ENCODE measurements at places on chromosomes 11 and 22.

DNA sequence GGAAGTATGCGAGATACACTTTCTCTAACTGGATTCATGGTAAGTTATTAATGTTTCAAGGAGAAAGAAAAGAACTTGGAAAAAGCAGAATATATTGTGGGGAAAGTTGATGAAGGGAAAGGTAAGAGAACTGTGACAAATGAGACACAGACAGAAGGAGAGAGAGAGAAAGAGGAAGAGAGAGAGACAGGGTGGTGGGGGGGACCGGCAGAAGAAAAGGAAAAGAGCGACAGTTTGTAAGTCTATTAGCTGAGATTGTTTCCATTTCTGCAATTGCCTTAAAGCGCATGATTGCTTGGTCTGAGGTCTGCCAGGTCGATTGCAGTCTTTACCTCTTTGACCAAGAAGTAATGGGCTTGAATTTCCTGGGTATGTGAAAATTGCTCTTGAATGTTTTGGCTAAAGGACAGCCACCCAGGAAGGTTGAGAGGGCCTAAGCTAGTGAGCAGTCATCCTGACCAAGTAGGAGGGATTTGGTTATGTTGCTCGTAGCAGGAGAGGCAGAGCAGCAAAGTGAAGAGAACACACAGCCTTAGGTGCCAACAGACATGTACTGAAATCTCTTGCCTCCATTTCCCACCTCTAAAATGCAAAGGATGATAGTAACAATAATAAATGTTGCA, 23.6 kb upstream of the TMA7B start:
- DNase-seq, result no peak

DNA sequence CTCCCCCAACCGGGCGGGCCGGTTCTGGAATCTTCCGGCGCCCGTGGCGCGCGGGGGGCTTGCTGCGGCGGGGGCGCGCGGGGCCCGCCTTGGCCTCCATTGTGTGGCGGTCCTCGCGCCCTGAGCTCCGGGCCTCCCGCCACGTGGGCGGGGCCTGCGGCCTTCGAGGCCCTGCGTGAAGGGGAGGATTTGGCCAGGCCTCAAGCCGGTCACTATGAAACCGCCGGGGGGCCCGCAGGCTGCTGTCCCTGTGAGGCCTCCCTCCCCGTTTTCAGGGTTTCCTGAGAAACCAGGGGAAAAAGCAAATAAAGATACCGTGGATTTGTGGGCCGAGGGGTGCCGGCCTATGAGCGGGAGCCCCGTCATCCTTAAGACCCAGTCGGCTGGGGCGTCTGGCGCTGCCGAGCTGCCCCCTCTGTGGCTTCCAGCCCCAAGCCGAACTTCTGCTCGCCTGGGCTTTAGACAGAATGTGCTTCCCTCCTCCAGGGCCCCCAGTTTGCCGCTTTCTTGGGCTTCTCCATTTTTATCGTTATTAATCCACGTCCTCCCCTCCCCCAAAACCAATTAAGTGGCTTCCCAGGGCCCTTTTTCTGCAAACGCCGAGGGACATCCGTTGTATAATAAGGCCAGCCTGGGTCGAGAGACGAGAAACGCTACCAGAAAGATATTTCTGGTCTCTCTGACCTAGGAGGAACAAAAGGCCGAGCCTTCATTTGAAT, 602 bp downstream of the EWSR1 start:
- DNase-seq, result peak; percentile 18

DNA sequence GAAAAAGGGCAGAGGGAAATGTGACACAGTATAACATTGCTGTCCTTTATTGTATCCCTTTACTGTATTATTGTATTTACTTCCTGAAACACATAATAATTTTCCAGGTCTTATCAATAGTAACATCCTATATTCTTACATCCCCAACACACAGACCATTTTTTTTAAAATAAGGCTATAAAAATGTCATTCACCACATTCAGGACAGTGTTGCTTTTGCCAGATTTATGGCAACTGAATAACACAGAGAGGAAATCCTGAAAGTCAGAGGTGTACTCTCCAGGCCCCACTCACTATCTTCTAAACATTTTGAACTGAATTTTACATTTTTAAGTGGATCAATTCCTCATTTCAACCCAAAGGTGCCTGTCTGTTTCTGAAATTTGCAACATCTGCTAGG, 104.8 kb upstream of the MTMR2 start:
- DNase-seq, result no peak

DNA sequence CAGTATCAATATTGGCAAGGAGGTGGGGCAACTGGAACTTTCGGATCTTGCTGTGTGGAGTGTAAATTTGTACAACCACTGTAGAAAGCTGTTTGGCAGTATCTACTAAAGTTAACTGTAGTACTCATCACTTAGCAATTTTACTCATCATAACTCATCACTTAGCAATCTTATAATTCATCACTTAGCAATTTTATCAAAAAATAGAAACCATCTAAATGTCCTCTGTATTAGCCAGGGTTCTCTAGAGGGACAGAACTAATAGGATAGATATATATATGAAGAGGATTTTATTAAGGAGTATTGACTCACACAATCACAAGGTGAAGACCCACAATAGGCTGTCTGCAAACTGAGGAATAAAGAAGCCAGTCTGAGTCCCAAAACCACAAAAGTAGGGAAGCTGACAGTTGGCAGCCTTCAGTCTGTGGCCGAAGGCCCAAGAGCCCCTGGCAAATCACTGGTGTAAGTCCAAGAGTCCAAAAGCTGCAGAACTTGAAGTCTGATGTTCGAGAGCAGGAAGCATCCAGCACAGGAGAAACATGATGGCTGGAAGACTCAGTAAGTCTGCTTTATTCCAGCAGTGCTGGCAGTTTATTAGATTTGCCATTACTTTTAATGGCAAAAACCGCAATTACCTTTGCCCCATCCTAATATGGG, 92.9 kb upstream of the USP47 start:
- DNase-seq, result no peak

DNA sequence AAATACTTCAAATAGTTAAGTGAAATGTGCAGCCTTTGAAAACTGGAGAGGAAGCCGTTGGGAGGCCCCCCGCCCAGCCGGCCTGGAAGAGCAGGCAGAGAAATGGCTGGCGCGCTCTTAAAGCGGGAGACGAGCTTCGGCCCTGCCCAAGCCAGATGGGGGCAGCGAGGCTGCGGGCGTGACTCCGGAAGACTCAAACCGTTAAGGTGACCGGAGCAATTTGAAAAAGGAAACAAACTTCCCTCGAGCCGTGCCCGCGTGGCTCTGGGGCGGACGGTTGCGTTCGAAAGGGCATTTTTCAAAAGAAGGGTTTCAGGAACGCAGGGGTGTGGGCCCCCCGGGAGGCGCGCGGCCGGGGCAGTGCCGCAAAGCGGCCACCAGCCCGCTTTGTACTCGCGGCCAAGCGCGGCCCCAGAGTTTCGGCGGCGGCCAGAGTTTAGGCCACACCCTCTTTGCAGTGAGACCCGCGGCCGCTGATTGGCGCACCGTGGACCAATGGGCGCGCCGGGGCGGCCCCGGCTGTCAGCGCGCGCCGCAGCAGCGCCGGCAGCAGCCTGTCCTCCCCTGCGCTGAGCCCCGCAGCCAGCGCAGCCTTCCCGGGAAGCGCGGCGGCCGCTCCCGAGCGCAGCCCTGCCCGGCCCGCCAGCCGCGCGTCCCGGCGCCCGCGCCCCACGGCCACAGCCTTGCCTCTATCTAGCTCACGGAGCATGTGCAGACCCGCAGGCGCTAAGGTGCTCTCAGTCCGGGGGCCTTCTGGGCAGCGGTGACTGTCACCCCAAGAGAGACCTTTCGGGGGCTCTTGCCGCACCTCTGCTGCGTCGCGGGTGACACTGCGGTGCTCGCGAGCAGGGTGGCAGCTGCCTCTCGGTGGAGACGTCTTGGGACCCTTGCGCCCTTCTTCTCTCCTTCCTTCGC, at the start of gene NAV2:
NAV2 (plus strand) TSS at position 557 of the 915 bp plus-strand sequence. CDS start 859 bp downstream, outside the sequence.
- peak; percentile 65 for DNase-seq

DNA sequence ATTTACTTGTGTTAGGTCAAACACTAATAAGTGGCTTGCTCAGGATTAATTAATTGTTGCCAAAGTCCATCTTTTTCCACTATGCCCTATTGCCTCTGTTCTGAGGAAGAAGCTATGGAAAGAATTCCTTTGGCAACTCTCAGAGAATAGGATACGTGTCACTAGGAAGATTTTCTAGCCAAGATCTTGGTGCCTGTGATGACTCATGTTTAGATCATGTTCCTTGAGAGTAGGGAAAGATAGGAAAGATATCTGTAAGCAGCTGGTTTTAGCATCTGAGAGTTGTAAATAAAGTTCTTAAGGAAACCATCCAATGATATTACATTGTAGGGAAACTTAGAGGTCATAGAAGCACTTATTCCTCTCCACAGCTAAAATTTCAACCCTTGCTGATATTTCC, 15.7 kb downstream of the SLN start:
- no peak for DNase-seq

DNA sequence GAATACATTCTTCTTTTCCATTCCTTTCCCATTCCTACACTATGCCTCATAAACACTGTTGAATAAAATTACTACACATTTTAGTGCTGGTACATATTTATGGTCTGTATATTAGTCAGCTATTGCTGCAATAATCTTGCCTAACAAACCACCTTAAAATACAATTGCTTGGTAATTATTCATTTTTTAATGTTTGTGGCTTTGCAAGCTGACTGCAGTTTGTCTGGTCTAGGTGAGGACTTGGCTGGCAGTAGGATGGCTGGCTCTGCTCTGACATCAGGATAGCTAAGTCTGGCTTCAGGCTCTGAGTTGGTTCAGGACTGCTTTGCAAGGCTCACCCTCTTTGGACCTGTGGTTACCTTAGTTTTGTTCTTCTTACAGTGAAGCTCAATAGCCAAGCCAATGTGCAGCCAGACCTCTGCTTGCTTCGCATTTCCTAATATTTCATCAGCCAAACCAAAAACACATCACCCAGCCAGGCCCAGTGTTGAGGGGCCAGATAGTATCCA, 913.4 kb upstream of the RAG2 start:
- DNase-seq, result no peak

- no peak for DNase-seq
Observed at GRCh38 chr22:24189249-24190158, 8.2 kb downstream of the SUSD2 start.

- no peak for DNase-seq
Observed at GRCh38 chr11:118618115-118618990, 10.9 kb downstream of the PHLDB1 start.

- DNase-seq, result no peak
Observed at GRCh38 chr11:76636826-76637460, 33.6 kb downstream of the LRRC32 start.

GRCh38 chr11:65134240-65134951, at the start of gene SYVN1:
TSS of gene SYVN1 (minus strand) at chr11:65134519. CDS start at chr11:65133601, 918 bp downstream.
- DNase-seq, result peak; percentile 88

- no peak for DNase-seq
Observed at GRCh38 chr22:24117942-24118341, 63.3 kb upstream of the SUSD2 start.

DNA sequence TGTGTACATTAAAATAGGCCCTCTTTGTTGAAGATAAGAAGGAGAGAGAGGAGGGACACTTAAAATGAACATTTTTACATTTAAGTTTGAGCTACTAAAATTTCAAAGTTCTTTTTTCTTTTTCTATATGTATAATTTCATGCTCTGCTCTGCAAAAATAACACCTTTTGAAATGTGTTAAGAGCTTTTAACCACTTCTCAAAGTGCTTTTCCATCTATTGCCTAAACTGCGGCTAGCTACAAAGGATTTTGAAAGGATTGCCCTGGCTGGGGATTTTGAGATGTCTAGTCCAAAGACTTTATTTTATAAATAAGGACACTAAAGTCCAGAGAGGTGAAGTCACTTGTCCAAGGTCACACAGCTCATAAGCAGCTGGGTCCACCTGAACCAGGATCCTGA, 138.5 kb downstream of the CCDC81 start:
- no peak for DNase-seq

DNA sequence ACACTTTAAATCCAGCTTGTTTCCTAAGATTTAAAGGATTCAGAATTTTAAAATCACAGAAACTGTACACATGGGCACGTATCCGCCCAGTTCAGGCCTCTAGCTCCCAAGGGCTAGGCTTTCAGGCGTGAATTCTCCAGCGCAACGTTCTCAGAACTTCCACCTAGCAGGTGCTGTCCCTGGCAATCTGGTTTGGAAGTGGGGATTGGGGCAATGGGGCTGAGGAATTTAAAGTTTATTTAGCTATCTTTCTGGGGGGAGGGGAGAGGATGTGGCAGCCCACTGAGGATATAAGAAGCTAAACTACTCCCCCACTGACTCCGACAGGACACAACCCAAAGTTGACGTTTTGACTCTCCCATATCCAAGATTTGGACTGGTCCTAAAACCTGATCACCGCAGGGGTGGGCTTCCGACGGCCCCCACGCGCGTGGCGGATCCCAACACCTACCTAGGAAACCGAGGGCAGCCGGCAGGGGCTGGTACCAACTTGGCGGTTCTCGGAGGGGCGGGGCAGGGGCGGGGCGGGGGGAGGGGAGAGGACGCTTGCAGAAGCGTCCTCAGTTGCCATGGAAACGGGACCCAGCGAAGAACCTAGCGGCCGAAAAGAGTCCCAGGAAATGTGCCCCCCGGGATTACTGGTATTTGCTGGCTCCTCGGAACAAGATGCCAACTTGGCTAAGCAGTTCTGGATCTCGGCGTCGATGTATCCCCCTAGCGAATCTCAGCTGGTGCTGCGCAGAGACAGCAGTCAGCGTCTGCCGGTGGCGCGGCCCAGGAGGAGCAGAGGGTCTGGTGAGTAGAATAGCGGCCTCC, at the start of gene HOATZ:
HOATZ (plus strand) TSS at position 563 of the 816 bp plus-strand sequence; CDS start at position 570, 7 bp downstream.
- DNase-seq, result no peak

DNA sequence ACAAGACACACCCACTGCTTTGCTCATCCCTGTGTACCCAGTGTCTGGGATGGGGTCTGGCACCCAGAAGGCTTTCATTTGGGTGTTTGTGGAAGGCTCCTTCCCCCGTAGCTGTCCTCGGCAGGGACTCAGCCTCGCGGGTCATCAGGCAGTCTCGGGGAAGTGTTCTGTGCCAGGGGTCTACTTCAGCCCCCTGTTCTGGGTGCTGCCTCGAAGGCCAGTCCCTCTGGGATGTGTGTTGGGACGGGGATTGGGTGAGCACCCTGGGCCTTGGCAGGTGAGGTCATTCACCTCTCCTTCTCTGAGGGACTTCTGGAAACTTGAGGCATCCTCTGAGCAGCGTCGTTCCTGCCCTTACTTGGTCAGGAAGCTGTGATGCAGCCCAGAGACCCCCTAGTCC, 65.5 kb downstream of the RPUSD4 start:
- DNase-seq, result no peak

DNA sequence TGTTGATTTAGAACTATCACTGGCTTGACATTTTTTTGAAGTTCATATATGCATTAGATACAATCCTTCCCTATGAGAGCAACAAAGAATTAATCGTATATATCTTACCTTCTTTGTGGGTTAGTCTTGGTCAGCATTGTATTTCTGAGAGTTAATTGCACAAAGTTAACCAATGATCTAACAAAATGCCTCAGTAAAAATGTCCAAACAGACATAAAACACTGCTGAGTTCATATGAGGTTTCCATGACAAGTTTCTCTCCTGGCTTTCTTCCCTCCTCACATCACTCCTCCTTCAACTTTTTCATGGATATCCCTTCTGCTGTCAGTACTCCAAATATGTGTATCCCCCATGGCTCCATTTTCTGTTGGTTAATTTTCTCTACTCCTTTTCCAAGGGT, 9.0 kb downstream of the MAP6 start:
- no peak for DNase-seq

- DNase-seq, result peak; percentile 48
Observed at GRCh38 chr22:19178065-19178656, 375 bp downstream of the SLC25A1 start.

Measured in activated T-helper 1 cell treated with anti-CD3 and anti-CD28 coated beads, Interleukin-2, amount 50 U/mL, for 16 hours (primary cell).